ENCODE measurements at places on chromosomes 6 and 20.
A peak's percentile ranks its signal among the peaks of the same experiment; 100 is the strongest.

- DNase-seq: peak; percentile 52
Measured at GRCh38 chr6:111791415-111791814, 81.8 kb downstream of the FYN start.

DNA sequence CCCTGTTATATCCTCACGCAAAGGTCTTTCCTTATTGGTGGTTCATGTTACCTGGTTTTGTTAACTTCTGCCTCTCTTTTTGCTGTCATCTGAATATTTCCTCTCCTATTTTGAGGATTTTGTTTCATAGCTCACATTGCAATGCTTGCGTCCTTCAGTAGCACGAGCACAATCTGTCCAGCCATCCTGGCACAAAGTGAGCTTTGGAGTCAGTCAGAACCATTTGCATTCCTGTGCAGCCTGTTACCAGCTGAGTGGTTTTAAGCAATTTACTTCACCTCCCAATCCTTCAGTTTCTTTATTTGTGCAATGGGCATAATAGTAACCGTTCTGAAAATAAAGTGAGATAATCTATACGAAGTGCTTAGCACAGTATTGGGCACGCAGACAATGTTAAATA, 42.7 kb downstream of the AKAP7 start:
- DNase-seq: no peak

GRCh38 chr20:20498076-20498861, 130.4 kb downstream of the INSM1 start:
- DNase-seq: no peak

DNA sequence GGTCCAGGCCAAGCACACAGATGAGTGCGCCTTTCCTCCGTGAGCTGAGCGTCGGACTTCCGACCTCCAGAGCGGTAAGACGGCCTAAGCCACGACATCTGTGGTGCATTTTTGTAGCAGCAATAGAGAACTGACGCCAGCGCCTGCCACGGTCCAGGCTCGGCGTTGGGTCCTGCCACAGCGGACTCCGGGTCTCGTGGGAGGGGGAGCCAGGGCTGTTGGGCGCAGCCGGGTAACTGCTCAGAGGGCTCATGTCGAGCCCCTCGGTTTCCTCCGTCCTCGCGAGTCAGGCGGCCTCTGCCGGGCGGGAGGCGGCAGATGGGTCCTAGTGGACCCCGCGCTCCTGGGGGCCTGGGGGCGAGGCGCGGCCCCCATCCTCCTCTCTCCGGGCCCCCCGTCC, 216.1 kb downstream of the QKI start:
- DNase-seq: no peak

DNA sequence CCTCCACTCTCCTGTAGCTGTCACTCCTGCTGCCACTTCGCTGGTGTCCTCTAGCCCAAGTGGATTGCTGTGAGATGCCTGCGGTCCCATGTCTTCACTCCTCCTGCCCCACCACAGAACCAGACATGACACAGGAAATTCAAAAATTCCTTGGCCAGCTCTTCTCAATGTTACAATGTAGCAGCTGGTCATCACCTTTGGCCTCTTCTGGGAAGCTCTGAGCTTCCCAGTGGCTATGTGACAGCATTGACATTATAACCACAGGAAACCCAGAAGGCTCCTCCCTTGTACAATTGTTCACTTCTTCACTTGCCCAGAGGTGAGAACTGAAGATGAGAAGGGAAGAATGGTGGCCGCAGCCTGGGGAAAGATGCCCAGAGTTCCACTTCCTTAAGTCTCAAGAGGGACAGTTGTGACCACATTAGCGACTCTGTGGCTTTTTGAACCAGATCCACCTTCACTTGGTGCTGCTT, 76.1 kb upstream of the NAA20 start:
- DNase-seq: no peak

- DNase-seq: peak; percentile 44
Measured at GRCh38 chr6:147651249-147652063, 143.0 kb downstream of the SAMD5 start.
